ENCODE measurements at places on chromosomes 4 and X. TPM values are rescaled to one million over a fixed set of nuclear protein-coding genes. Genes with fewer than 3 reads are reported as not detected.

- no peak for DNase-seq
These were observed 15.2 kb upstream of the MRFAP1 start for GRCh38 chr4:6625256-6625655.

DNA sequence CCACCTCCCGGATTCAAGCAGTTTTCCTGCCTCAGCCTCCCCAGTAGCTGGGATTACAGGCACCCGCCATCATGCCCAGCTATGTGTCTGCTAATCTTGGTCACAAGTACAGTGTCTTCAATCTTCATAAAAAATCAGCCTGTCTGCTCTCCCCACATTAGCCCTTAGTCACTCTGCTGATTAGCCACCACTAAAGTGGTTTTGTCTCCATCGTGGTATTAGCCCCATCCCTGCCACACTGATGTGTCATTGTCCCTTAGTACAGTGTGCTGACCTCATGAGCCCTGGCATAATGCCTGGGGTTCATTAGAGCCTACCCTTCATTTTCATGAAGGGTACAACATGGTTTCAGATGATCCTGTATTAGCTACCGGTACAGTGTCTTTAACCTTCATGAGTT, 49.9 kb downstream of the ZNF157 start:
- no peak for DNase-seq

DNA sequence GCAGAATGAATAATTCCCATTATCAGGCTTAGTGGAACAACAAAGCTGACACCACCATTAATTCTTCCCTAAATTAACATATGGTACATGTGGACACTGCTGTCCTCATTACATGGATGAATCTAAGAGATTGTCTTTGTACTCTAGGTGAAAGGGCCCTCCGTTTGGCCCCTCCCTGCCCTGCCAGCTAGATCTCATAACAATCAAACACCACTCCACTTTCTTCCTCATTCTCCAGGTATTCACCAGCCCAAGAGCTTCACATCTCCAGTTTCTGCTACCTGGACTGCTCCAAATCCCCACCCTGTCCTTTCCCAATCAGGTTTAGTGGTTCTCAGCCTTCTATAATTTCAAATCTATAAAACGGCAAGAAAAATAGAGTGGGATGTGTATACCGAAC, 3.8 kb downstream of the HSD17B11 start:
- DNase-seq = no peak

GRCh38 chr4:157014621-157015591, 43.3 kb upstream of the PDGFC start:
- DNase-seq = peak; percentile 45

GRCh38 chr4:181756451-181757095, 486.6 kb upstream of the TENM3 start:
- DNase-seq = no peak

DNA sequence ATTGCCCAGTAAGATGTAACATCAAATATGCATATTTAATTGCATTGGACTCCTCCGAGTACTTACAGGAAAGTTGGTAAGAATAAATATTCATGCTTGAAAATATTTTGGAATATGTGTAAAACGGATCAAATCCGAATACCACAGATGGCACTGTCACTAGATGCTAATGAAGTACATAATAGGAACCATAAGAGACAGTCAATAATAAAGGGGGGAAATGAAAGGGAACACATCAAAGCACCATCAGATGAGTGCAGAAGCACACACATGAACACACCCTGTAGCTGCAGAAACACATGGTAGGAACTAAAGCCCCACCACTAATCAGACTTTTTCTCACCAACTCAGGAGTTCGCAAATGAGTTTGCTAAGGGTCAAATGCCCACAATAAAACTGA, 52.2 kb upstream of the PAGE5 start:
- DNase-seq = no peak

DNA sequence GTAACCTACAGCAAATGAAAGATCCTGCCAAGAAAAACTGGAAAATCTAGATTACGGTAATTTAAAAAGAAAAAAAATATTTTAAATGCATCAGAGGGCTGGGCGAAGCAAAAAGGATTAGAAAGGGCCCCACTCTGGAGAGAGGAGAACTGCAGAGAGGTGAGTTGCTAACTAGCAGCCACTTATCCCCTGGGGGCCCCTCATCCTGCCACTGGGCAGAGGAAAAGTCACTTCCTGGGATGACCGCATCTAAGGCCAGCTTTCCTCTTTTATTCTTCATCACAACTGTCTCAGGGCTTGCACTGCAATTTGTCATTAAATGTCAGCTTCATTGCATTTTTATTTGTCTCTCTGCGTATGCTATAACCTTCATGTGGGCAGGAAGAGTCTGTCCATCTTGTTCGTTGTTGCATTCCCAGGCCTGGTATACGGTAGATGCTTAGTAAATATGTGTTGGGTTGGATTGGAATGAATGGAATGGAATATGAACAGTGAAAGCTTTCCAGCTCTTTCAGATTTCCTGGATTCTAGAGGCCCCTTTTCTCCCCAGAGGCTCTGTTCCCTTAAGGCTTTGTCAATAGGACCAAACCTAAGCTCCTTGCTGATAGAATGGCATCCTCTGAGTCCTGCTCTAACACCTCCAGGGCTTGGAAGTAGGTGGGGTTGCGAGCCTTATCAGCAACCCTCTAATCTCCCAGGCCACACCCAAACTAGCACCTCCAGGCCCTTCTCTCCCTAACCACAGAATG, 58.9 kb downstream of the TLR10 start:
- DNase-seq = no peak

Gene KIT
- 9.1 TPM for total RNA-seq

Gene HAUS3
- 29.2 TPM for total RNA-seq

Gene VCX3B
- total RNA-seq = not detected

Gene MAOA
- 38.5 TPM for total RNA-seq

Gene ART3
- 35.6 TPM for total RNA-seq

Data from dorsolateral prefrontal cortex (tissue), 122 donors.